Activated CD8-positive, alpha-beta T cell treated with anti-CD3 and anti-CD28 coated beads for 36 hours (primary cell): ENCODE measurements at places on chromosomes 1 and 21. TPM values are rescaled to one million over a fixed set of nuclear protein-coding genes. Genes with fewer than 3 reads are reported as not detected.

GRCh38 chr1:228702433-228702832, 32.8 kb upstream of the RHOU start:
- DNase-seq = no peak
- H3K27ac ChIP-seq = no peak overlapping the region
- no peak overlapping the region for H3K4me3 ChIP-seq
- H3K36me3 ChIP-seq = no peaks in the 10 kb centered on the region

- no peaks in the 10 kb centered on the region for H3K36me3 ChIP-seq
- H3K4me1 ChIP-seq = no peaks in the 10 kb centered on the region
- no peak for DNase-seq
- H3K27me3 ChIP-seq = no peaks in the 10 kb centered on the region
Observed at GRCh38 chr1:79100385-79100784, 93.9 kb upstream of the ADGRL4 start.

DNA sequence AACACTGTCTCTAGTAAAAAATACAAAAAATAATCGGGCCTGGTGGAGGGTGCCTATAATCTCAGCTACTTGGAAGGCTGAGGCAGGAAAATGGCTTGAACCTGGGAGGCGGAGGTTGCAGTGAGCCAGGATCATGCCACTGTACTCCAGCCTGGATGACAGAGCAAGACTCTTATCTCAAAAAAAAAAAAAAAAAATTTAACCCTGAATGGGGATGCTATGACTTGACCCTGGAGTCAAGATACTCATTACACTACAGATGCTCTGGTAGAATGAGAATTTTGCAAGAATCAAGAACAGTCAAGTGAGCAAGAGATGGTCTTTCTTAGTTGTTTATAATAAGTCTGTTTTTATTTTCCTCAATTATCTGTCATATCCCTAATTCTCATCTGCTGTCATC, 253.8 kb downstream of the GPR52 start:
- H3K27ac ChIP-seq = no peak overlapping the region
- DNase-seq = no peak
- H3K27me3 ChIP-seq = no peaks in the 10 kb centered on the region
- peaks cover 5% of the 10 kb centered on the region for H3K36me3 ChIP-seq
- H3K4me1 ChIP-seq = no peaks in the 10 kb centered on the region
- no peak overlapping the region for H3K4me3 ChIP-seq

DNA sequence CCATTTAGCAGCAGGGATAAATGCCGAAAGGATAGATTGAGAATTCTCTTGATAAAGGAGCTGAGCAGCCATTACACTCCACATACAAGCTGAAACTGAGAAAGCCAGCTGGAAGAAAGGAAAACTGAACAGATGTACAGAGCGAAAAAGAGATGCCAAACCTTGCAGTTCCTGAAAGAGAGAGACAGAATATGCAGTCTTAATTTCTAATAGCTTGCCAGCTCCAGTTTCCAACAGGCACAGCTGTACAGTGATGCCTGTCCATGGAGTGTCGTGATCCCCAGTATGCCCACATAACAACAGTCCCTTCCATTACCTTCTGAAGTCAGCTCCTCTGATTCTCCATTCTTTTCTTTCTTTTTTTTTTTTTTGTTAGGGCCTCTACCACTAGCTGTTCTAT, 22.7 kb downstream of the ABL2 start:
- H3K27me3 ChIP-seq = no peaks in the 10 kb centered on the region
- no peak for DNase-seq
- H3K4me1 ChIP-seq = peaks cover 38% of the 10 kb centered on the region
- H3K27ac ChIP-seq = no peak overlapping the region
- peaks cover 9% of the 10 kb centered on the region for H3K36me3 ChIP-seq
- no peak overlapping the region for H3K4me3 ChIP-seq

- no peaks in the 10 kb centered on the region for H3K4me1 ChIP-seq
- H3K27me3 ChIP-seq = no peaks in the 10 kb centered on the region
- no peak for DNase-seq
Observed at GRCh38 chr1:197619008-197619640, 156.2 kb downstream of the DENND1B start.

- peaks cover 60% of the 10 kb centered on the region for H3K27me3 ChIP-seq
- peaks cover 11% of the 10 kb centered on the region for H3K4me1 ChIP-seq
- no peak overlapping the region for H3K4me3 ChIP-seq
- H3K36me3 ChIP-seq = no peaks in the 10 kb centered on the region
- no peak overlapping the region for H3K27ac ChIP-seq
Observed at GRCh38 chr1:68230901-68231626, 1.3 kb downstream of the WLS start.

DNA sequence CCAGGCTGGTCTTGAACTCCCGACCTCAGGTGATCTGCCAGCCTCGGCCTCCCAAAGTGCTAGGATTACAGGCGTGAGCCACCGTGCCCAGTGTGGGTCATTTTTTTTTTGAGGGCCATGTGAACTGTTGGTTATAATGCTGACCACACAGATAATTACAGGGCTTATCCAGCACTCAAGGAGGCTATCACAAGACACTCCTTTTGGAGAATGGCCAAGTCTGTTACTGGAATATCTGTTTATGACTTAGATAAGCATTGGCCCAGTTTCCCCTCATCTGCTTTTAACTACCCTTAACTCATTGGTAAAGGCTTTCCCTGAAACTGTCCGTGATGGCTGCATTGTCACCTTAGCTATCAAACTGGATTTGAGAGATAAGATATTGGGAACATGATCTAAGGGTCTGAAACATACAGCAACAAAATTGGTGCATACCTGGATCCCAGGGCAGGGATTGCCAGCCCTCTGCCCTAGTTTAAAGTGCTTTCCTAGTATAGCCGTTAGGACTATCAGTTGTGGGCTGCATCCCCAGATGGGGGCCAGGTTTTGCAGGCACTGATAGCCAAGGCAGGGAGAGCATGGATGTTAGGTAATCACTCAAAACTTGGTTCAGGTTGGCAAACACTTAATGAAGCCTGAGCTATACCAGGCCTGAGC, 15.6 kb downstream of the SZT2 start:
- no peak for DNase-seq
- H3K4me3 ChIP-seq = no peak overlapping the region
- peaks cover 8% of the 10 kb centered on the region for H3K4me1 ChIP-seq

- peaks cover 7% of the 10 kb centered on the region for H3K27me3 ChIP-seq
- no peak for DNase-seq
- H3K4me3 ChIP-seq = no peak overlapping the region
- no peak overlapping the region for H3K27ac ChIP-seq
- peaks cover 17% of the 10 kb centered on the region for H3K4me1 ChIP-seq
Observed at GRCh38 chr1:211603191-211603701, 24.3 kb upstream of the SLC30A1 start.

GRCh38 chr21:41835711-41836154, 43.4 kb downstream of the PRDM15 start:
- H3K27ac ChIP-seq = no peak overlapping the region
- no peak for DNase-seq
- H3K27me3 ChIP-seq = no peaks in the 10 kb centered on the region
- H3K4me1 ChIP-seq = no peaks in the 10 kb centered on the region

DNA sequence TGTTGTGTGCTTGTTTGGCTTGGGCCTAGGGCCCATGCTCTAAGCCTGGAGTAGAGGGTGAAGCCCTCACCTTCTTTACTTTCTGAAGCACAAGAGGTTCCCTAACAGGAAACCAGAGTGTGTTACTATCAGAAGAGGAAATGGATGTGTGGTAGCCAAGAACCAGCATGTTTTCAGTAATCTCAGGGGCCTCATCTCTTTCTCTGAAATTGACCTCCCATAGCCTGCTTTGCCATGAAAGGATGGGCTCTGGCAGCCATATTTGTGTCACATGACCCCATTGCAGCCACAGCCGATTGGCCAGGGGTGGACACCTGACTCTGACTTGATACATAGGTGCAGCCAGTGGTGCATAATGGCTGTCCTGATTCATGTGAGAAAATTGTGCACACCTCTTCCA, 18.6 kb downstream of the A3GALT2 start:
- no peak overlapping the region for H3K4me3 ChIP-seq
- peaks cover 7% of the 10 kb centered on the region for H3K27me3 ChIP-seq
- peaks cover 9% of the 10 kb centered on the region for H3K36me3 ChIP-seq
- peak overlapping the region; percentile 69 for H3K27ac ChIP-seq

DNA sequence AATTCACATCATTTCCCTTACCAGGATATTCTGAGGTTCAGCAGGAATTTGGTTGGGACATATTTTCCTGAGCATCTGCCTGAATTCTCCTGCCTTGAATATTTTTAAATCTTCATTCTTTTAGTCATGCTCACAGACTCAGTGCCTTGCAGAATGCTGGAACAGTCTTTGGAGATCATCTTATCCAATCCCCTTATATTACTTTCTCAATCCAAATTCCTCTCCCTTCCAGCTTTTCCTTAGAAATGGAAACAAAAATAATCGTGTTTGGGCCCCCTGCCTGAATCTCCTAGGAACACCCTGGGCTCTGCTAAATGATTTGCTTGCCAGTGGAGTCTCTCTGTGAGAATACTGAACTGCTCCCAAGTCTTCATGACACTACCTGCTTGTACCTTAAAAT, 38.4 kb downstream of the LHX8 start:
- DNase-seq = no peak
- no peak overlapping the region for H3K27ac ChIP-seq
- H3K36me3 ChIP-seq = no peaks in the 10 kb centered on the region

DNA sequence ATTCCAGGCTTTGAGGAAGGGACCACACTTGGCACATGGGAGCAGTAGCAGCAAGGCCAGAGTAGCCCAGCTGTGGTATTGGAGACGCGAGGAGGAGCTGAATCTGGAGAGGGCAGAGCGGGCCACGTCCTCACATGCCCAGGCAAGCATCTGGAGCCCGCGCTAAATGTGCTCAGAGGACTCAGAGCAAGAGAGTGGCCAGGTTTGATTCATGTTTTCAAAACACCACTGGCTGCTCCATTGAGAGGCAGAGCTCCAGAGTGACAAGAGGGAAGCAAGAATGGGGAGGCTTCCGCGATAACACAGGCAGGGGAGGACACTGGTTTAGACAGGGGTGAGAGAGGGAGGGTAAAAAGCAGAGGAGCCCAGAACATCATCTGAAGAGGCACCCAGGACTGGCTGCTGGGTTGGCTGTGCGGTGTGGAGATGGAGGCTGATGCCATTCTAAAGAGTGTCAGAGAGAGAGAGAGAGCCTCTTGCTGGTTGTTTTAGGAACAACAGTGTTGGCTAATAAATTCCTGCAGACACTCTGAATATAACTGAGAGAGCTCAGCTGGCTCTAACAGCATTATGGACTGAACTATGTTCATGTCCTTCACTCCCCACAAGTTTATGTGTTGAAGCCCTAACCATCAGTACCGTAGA, 32.3 kb downstream of the RCAN1 start:
- DNase-seq = peak; percentile 19
- H3K4me3 ChIP-seq = no peak overlapping the region
- H3K36me3 ChIP-seq = peaks cover 1% of the 10 kb centered on the region
- peak overlapping the region; percentile 9 for H3K27ac ChIP-seq

- peaks cover 10% of the 10 kb centered on the region for H3K4me1 ChIP-seq
- H3K27ac ChIP-seq = no peak overlapping the region
- H3K27me3 ChIP-seq = peaks cover 6% of the 10 kb centered on the region
Observed at GRCh38 chr1:183685112-183685713, 32.1 kb upstream of the APOBEC4 start.

GRCh38 chr1:159700312-159700711, 14.1 kb downstream of the CRP start:
- H3K27me3 ChIP-seq = peaks cover 4% of the 10 kb centered on the region
- H3K4me3 ChIP-seq = no peak overlapping the region

DNA sequence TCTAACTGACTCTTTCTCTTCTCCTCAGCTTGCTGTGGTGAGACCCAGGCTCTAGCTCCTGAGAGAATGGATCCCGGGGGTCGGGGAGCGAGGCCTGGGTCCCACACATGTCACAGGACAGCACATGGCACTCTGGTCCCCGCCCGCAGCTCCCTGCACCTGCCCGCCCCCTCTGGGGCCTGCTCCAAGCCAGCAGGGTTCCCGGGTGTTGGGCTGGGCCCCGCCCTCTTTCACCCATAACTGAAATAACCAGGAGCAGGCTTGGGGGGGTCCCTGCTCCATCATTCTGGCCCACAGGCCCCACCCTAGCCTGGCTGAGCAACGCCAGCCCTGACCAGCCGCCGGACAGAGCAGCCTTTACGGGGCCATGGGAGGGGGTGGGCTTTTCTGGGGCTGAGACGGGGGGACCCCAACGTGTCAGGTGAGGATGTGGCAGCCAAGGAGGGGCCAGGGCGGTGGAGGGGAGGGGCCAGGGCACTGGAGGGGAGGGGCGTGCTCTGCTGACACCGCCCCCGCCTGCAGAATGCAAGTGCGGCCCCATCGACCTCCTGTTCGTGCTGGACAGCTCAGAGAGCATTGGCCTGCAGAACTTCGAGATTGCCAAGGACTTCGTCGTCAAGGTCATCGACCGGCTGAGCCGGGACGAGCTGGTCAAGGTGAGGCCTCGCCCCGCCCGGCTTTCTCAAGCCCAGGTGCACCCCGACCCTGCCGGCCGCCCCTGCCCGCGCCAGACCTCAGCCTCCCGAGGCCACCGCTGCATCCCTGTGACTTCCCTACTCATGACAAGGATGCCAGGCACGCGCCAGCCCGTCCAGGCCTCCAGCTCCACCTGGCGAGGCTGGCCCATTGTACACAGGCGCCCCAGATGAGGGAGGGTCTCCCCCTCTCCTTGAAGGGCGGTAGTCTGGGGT, 19.4 kb downstream of the COL6A1 start:
- H3K4me3 ChIP-seq = no peak overlapping the region
- no peaks in the 10 kb centered on the region for H3K27me3 ChIP-seq
- H3K36me3 ChIP-seq = no peaks in the 10 kb centered on the region

DNA sequence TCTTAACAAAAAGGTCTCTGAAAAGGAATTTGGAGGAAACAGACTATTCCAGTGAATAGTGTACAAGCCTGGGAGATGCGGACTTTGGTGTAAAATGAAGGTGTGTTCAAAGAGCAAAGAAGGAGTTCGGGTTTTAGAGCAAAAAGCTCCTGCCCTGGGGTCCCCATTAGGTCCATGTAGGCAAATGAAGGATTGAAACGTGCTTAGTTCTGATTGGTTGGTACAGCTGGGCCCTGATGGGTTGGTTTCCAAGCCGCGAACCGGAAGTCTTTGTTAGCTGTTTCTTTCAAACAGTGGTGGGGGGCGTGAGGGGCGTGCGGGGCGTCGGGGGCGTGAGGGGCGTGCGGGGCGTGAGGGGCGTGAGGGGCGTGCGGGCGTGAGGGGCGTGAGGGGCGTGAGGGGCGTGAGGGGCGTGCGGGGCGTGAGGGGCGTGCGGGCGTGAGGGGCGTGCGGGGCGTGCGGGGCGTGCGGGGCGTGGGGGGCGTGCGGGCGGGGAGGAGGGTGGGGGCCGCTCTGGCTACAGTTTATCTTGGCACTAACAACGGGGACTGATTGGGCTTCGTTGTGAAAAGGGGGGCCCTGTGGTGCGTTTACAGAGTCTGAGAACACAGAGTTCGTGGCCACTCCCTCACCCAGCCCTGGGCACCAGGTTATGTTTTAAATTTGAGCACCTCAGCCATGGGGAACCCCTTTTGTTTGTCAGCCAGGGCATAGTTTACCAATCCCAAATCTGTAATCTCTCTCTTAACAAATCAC, 29.4 kb downstream of the LRRC3 start:
- H3K4me1 ChIP-seq = peaks cover 4% of the 10 kb centered on the region
- no peak overlapping the region for H3K27ac ChIP-seq
- H3K36me3 ChIP-seq = no peaks in the 10 kb centered on the region

L1TD1 gene
- total RNA-seq = not detected

BGLAP gene
- 2.5 TPM for total RNA-seq

FPGT gene
- total RNA-seq = 9.7 TPM

OR2AK2 gene
- total RNA-seq = not detected

PARK7 gene
- 539 TPM for total RNA-seq

MFSD2A gene
- total RNA-seq = 19.3 TPM

PI4KB gene
- total RNA-seq = 46.6 TPM

OR10Z1 gene
- not detected for total RNA-seq

LIN9 gene
- total RNA-seq = 10.2 TPM

VASH2 gene
- 0.25 TPM for total RNA-seq
